ENCODE measurements at places on chromosomes 12 and 14. TPM values are rescaled to one million over a fixed set of nuclear protein-coding genes. Genes with fewer than 3 reads are reported as not detected.

Gene PPM1A
- polyA plus RNA-seq, result 46.5 TPM

Gene TMEM229B
- 11.9 TPM for polyA plus RNA-seq

Gene GPATCH2L
- polyA plus RNA-seq, result 25.2 TPM

Gene SPIC
- polyA plus RNA-seq, result 0.13 TPM

Gene GPRC5D
- 2.4 TPM for polyA plus RNA-seq

Gene NGB
- polyA plus RNA-seq, result 3.1 TPM

Gene PROX2
- 1.5 TPM for polyA plus RNA-seq

Gene TEAD4
- polyA plus RNA-seq, result 5.5 TPM

Gene SMAGP
- polyA plus RNA-seq, result 25.3 TPM

Gene CCDC38
- 0.36 TPM for polyA plus RNA-seq

GRCh38 chr12:59149995-59150642 lies 229.8 kb upstream of the LRIG3 start:
- peak; percentile 69 for DNase-seq

DNA sequence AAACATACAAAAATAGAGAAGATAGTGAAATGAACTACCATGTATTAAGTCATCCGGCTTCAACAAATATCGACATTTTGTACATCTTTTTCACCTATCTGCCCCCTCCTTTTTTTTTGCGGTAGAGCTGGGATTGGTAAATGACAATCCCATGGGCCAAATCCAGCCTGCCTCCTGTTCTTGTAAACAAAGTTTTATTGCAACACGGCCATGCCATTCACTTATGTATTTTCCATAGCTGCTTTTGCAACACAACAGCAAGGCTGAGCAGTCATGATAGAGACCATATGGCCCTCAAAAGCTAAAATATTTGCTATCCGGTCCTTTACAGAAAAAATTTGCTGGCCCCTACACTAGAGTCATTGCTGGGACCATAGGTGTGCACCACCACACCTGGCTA lies 58.1 kb upstream of the PLEKHG3 start:
- DNase-seq, result no peak

GRCh38 chr14:82052778-82053177 lies 519.1 kb upstream of the SEL1L start:
- DNase-seq, result no peak

- DNase-seq, result peak; percentile 83
Measured at GRCh38 chr14:96104469-96105057, 65.4 kb downstream of the C14orf132 start.

DNA sequence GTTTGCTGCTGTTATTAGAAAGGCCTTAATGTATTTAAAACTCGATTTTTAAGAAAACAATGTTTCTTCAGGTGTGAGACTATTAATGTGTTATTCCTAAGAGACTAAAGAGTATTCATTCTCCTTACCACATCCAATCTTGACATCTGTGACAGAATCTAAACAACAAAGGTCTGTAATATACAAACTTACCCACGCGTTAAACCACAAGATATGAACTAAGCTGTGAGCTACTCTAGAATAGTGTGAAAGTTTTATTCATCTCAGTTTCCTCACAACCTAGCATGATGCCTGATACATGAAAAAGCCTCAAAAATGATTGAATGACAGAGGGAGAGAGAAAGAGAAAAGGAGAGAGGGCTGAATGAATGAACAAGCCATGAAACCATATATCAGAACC lies 117.3 kb upstream of the COCH start:
- no peak for DNase-seq

DNA sequence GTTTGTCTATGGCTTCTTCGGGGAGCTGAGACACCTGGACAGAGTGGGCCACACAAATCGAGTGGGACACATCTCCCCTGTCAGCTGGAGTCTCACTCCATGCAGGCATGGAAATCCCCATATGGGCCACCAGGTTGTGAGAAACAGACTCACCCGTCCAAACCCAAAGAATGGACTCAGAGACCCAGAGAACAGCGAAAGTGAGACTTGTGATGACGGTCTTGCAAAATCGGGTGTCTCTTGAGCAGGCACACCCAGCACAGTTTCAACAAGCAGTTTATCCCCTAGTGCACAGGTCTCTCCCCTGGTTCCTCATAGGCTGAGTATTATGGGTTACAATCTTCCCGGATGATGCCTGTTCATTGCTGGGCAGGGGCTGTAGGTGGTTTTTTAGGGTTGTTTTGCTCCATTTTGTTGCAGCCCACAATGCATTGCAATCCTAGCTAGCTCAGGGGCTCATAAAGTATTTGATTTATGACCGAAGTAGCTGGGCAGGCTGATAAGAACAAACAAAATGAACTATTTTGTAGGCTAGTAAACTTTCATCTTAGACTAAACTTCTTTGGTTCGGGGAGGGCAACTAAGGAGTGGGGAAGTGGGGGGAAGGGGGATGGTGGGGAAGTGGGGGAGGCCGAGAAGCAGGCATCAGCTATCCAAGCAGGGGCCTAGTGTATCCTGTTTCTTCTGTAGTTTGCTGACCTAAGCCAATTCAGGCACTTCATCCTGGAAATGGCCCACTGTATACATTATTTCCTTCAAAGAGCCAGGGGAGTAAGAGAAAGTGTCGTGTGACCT lies 45.3 kb downstream of the IQSEC3 start:
- DNase-seq, result peak; percentile 59

- DNase-seq, result peak; percentile 31
Measured at GRCh38 chr12:58871556-58871955, 48.7 kb downstream of the LRIG3 start.

DNA sequence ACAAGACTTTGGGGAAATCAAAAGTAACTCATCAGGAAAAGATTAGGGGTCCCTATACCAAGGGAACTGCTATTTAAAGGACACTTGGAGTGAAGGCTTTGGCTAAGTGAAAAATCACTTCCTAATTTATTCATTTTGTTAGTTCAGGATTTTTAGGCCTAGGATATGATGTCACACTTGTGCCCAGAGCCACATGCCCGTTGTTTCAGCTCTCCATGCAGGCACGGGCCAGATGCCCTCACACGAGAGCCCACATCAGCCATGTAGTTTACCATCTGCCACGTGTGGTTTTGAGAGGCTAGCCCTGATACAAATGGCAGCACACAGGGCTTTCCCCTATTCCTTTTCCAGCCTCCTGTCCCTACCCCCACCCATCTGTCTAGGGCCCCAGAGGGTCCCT lies 11.9 kb upstream of the LRP1-AS start:
- no peak for DNase-seq

DNA sequence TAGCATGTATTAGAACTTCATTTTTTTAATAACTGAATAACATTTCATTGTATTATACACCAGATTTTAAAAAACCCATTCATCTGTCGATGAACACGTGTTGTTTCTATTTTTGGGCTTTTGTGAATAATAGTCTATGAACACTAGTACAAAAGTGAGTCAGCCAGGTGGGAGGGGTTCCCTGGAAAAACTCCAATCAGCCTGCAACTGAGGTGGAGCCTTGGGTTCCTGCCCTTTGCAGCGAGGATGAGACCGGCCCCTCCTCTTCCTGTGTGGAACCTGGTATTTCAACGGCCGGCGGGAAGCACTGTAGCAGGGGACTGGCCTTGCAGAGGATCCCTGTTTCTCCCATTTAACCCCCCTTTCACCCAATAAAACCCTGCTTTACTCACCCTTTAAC lies 56.1 kb downstream of the LMNTD1 start:
- no peak for DNase-seq

GRCh38 chr14:38788060-38788459 lies 315.0 kb downstream of the SEC23A start:
- no peak for DNase-seq

DNA sequence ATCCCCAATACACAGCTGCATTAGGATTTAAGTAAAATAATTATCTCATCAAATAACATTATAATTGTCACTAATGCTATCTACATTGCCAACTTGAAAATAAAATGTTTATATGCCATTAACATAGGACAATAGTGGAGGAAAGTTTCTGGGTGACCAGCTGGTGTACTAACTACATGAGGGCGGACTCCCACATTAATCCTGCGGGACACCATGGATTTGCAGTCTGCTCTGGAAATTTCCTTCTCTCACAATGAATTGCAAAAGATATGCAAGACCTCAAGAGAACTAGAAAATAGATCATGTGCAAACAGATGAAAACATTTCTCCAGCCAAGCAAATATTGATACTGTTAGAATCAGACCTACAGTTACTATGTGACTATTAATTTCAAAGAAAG lies 390.1 kb downstream of the NAV3 start:
- DNase-seq, result no peak

GRCh38 chr14:93716746-93717667 lies 71.3 kb downstream of the PRIMA1 start:
- DNase-seq, result no peak

DNA sequence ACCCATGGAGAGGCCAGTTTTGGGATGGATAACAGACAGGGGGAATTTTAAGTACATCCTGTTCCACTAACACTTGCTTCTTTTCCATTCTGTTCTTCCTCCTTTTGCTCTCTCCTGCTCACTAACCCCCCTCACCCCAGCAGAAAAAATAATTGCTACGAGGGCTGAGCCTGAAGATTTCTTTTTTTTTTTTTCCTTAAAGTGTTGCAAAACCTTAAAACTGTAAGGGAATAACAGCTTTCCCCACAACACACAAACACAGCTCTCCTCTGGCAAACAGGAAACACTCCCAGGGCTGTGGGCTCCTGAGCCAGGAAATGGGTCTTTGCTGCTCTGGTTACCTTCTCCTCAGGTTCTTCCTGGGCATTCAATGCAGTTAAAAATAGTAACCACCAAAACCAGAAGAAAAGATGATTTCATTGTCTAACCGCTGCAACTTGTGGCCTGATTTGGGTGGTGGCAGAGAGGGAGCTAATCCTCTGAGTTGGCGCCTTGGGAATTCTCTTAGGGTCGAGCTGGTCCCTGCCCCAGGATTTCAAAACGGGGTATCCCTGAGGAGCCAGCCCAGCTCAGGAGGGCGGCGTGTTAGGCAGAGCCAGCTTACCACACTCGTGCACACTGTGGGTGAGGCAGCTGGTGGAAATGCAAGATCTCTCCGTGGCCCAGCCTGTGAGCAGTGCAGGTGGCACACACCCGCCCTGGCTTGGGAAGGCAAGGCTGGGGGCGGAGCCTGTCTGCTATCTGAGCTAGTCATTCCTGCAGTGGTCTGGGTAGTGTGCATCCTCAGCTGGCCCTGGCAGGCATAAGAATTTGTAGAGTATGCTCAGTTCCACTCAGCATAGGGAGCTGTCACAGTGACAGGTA lies 17.1 kb upstream of the EMP1 start:
- peak; percentile 62 for DNase-seq

DNA sequence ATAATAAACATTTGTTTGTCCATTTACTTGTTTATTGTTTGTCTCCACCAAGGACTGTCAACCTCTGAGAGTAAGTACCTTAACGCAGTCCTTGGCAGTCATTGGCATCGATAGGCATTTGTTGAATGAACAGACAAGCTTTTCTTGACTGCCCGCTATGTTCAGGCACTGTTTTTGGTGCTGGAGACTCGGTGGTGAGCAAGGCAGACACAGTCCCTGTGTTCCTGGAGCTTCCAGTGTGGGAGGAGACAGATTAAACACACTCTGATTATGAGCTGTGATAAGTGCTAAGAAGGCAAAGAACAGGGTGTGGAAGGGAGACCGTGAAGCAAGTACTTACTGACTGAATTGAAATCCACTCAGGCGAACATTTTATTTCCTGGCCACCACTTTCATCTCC lies 1.2 kb downstream of the ATP6V0A2 start:
- DNase-seq, result peak; percentile 57

DNA sequence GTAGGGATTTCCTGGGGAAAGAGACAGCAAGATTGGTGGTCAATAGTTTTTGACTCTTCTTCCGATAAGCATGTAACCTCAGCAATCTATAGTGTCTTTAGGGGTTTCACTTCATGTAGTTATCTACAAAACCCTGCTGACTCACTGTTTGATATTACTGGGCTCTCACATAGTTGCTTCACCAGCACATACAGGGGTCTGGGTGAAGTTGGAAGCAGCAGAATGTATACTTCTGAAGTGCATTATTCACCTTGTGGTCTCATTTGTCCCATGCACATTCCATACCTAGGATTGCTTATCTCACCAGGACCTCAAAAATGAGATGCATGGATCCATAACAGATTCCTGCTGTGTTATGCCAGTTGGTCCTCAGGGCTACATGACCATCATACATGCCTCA lies 280.0 kb downstream of the LRIG3 start:
- DNase-seq, result no peak

- no peak for DNase-seq
Measured at GRCh38 chr12:9651265-9651729, 18.2 kb upstream of the CLEC2D start.

DNA sequence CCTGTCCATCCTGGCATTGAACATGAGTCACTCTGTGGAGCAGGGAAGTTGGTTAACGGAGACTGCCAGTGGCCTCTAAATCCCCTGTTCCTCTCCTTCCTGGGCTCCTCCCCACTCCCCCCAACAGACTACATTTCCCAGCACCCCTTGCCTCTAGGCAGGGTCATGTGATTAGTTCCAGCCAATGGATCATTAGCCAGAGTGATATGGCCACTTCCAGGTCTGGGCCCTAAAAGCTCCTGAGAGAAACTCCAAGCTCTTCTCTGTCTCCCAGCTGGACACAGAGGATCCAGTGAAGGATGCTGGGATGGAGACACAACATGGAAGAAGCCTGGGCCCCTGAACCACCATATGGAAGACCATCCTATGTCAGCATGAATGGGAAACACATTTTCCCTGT lies 54.4 kb upstream of the RFLNA start:
- DNase-seq, result peak; percentile 62

DNA sequence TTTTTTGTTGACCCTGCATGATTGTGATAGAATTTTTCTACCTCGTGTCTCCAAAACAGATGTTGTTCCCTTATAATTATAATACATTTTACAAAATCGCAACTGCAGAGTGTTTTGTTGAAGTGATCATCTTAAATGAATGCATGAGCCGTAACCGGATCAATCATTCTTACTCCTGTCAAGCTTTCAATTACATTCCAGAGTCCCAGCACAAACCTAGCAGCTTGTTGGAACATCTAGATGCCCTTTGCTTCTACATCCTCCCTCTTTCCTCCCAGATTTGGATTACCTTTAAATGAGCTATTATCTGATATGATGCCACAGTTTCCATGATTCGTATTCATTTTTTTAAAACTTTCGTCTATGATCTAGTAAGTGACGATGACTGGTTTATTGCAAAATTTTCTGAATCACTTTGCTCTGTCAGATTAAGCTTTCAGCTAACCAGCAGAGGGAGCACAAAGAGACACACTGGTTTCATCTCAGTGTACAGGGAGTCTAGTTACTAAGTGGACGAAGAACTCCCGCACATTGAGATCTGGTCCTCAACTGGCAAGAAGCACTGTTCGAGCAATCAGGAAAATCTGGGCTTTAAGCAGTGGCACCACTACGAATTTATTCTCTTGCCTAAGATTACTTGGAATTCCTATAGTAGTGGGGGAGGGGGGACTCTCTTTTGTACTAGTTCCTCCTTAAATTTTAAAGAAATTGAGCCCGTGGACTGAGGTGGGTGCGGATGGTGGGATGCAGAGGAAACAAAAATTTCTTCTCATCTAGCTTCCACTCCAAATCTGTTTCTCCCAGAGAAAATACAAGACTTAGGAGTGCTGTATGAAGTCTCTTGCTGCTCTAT lies 40.9 kb downstream of the TSHR start:
- peak; percentile 12 for DNase-seq
